ENCODE measurements at places on chromosomes 4 and X.

- DNase-seq, result no peak
These were observed 97.1 kb upstream of the BMPR1B start for GRCh38 chr4:94660614-94661013.

GRCh38 chr4:92035666-92036065 lies 268.1 kb upstream of the GRID2 start:
- DNase-seq, result no peak

- no peak for DNase-seq
These were observed 50.9 kb downstream of the MFAP3L start for GRCh38 chr4:169975131-169975837.

- DNase-seq, result no peak
These were observed 199.4 kb upstream of the CENPE start for GRCh38 chr4:103397541-103397940.

DNA sequence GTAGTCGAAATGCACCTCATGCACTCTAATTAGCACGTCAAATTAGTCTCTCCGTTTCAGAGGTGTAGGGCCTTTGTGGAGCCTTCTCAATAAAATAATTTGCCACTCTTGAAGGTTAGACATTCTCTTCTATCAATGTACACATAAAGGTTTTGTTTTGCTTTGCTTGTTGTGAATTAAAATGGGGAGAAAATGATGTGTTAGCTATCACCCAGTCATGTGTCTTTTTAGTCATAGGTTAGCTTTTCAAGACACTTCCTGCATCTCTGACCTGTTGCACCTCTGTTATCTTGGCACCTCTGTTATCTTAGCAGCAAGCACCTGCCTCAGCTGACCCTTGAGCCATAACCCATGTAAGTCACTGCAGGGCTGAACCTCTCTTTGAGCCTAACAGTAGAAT lies 936 bp downstream of the TMEM144 start:
- no peak for DNase-seq

DNA sequence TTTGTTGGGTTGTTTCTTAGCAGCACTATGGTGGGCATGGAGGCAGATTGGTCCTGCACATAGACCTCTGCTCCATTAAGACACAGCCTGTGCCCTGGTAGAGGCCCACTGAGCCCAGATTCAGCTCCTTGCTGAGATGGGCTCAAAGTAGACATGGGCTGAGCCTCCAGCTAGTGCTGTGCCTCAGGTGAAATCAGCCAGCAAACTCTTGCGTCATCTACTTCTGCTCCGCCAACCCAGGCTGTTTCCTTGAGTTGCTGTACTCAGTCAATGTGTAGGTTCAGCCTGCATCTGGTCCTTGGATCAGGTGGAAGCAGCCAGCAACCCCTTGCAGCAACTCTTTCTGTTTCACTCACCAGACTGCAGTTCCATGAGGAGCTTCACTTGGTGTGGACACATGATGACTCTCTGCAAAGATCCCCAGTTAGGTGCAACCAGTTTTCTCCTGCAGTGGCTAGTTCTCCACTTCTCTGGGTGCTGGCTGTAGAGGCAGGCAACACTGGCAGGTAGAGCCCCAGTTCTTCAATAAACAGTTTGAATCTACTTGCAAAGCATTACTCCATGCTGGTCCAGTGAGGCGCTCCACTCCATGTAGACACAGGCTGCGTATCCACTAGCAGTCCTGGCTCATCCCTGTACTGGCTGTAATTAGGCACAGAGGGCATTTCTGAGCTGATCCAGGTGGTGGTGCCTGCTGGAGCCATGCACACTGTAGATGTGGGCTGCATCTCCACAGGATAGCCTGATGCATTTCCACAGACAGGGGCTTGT lies 199.0 kb upstream of the MAMLD1 start:
- DNase-seq, result no peak

DNA sequence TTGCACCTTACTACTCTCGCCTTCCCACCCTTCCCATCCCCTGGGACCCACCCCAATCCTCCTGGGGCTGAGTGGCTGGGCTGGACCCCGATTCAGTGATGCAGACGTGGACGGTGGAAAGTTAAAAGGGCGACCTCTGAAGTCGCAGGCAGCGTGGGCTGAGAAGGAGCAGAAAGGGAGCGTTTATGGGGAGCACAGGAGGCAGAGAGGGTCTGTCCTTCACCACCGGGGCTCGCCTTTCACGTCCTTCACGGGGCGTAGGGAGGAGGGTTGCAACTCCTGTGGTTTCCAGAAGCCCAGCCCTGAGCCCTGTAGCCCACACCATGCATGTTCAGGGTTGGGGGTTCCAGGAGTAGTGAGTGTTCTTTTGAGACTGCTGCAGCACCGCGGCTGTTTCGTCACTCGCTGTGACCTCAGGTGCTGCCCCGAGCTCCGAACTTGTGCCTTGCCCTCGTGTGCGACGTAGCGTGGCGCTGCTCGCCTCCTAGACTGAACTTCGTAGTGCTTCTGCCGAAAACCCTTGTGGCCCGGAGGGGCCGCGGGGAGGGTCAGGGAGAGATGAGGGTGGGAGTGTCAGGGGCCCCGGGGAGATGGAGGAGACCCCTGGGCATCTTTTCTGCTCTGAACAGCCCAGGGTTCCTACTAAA lies 1.6 kb downstream of the NHS start:
- no peak for DNase-seq

- no peak for DNase-seq
These were observed 474.0 kb upstream of the NDST3 start for GRCh38 chr4:117560329-117560728.

DNA sequence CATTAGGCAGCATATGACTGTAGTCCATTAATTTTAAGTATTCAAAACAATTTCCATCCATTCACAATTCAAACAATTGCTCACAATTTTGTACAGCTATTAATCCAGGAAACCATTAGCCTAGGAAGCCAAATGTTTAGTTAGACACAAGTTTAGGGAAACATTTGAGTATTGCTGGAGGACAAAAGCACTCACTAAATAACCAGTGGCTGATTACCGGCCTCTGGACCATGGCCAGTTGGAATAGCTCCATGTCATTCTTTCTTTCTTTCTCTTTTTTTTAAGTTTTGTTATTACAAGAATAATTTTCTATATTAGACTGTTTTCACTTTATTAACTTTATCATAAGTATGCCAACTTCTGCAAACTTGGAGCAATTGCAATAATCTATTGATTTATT lies 31.3 kb downstream of the TRIML2 start:
- peak; percentile 58 for DNase-seq

DNA sequence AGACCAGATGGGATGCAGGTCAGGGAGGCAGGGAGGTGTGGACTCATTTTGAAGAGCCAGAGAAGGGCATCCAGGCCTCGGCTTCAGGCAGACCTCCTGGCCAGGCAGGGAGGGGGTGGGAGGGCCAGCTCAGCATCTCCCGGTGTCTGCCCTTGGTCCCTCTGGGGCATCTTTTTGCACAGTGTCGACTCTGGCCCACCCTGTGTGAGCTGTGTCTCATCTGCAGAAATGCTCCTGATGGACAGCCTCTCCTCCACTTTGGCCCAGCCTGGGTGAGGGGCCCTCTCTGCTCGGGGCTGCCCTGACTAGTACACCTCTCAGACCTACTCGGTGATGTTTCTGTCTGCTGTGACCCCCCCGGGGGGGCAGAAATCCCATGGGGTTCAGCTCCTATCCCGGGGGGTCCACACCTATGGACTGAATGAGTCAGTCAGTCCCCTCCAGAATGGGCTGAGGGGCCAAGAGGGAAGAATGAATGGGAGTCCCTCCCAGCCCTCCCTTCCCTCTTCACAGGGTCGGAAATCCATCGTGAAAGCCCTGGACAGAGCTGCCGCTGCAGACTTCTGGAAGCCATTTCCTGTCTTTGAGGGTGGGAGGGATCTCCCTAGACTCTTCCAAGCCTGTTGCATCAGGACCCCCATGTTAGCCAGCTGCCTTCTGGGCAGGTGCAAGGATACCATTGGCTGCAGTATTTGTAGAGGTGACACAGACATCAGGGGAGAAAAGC lies 196.7 kb upstream of the PSAPL1 start:
- DNase-seq, result no peak

- no peak for DNase-seq
These were observed 87.8 kb downstream of the PACRGL start for GRCh38 chr4:20787940-20788665.

- no peak for DNase-seq
These were observed 2.9 kb upstream of the CFP start for GRCh38 chrX:47632666-47633065.

DNA sequence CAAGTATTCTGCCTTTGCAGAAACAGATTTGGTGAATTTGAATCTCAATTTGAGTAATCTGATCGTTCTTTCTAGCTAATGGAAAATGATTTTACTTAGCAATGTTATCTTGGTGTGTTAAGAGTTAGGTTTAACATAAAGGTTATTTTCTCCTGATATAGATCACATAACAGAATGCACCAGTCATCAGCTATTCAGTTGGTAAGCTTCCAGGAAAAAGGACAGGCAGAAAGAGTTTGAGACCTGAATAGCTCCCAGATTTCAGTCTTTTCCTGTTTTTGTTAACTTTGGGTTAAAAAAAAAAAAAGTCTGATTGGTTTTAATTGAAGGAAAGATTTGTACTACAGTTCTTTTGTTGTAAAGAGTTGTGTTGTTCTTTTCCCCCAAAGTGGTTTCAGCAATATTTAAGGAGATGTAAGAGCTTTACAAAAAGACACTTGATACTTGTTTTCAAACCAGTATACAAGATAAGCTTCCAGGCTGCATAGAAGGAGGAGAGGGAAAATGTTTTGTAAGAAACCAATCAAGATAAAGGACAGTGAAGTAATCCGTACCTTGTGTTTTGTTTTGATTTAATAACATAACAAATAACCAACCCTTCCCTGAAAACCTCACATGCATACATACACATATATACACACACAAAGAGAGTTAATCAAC lies 15.3 kb downstream of the PLP1 start:
- DNase-seq, result no peak

- no peak for DNase-seq
These were observed 23.6 kb upstream of the YTHDC1 start for GRCh38 chr4:68373513-68373912.

GRCh38 chr4:77196866-77197265 lies 39.9 kb downstream of the CCNG2 start:
- no peak for DNase-seq

GRCh38 chr4:112532267-112532666 lies 16.3 kb upstream of the NEUROG2 start:
- DNase-seq, result no peak

DNA sequence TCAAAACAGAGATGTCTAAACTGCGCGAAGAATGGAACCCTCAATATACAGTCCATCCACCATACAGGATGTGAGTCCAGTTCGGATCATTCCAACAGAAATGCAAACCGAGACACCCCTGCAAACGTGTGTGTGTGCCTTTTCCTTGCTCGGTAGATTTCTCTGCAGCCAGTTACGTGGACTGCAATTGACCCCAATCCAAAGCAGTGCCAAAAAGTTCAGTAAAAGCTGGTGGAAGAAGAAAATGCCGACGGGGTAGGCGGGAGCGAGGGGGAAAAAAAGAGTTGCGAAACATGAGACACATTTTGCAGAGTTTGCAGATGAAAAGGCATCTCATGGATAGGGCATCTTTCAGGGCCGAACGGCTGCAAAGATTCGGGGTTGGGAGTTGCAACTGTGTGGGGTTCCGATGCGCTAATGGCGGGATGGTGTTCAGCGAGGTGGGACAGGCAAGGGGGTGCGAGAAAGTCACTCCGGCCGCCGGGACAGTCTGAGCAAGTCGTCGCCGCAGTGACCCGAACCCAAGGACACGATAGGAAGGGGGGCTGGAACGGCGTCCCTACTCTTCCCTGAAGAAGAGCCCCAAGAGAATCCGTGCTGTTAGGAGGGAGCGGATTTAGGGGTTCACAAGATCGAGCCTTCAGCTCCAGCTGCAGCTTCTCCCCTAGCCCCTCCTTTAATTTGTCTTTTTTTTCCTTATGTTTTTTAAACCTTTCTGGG lies 3.8 kb downstream of the PHOX2B start:
- no peak for DNase-seq

- DNase-seq, result no peak
These were observed 38.7 kb upstream of the GYPA start for GRCh38 chr4:144179152-144179739.

DNA sequence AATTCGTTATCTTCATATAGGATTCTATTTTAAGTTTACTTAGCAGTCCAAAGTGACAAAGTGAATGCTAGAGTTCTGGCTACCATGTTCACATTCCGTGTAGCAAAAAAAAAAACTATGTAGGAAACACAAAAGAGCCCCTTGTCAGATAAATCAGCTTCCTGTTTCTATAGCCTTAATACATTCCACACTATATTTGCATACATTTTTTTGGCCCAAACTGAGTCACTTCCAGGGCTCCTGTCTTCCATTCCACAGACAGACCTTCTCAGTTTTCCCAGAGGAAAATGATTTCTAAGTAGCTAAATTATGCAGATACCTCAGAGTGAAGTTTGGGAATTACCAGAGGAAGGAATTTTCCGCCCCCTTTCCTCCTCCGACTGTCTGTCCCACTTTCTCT lies 841.9 kb upstream of the HS3ST1 start:
- DNase-seq, result no peak

- DNase-seq, result no peak
These were observed 182.2 kb upstream of the KCNIP4 start for GRCh38 chr4:22130741-22131140.

GRCh38 chr4:7037425-7037824 lies 5.7 kb upstream of the TADA2B start:
- DNase-seq, result no peak

GRCh38 chr4:169815606-169816005 lies 57.9 kb upstream of the HPF1 start:
- DNase-seq, result no peak

- DNase-seq, result no peak
These were observed 412.1 kb upstream of the GRIA3 start for GRCh38 chrX:122771933-122772332.

DNA sequence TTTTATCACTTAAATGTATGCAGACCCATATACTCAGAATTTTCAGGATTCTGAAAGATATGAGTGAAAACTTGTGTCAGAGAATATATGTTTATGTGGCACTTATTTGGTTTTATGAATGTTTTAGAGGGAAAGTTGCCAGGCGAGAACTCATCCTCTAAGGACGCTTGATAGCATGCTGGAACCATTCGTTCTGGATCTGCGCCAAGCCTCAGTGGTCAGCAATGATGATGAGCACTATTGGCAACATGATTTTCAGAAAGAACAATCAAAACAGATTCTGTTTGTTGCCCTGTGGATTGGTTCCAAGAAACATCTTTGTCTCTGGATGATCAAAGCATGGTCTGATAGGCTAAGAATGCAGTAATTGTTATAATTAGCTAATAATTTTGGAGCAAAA lies 32.1 kb upstream of the RAPGEF2 start:
- DNase-seq, result no peak

- no peak for DNase-seq
These were observed 17.3 kb upstream of the CLNK start for GRCh38 chr4:10701702-10702460.

GRCh38 chr4:148333265-148333664 lies 108.9 kb downstream of the NR3C2 start:
- DNase-seq, result no peak
